ENCODE measurements at places on chromosomes 13 and 19. TPM values are rescaled to one million over a fixed set of nuclear protein-coding genes. Genes with fewer than 3 reads are reported as not detected.

The CEBPA gene
- total RNA-seq = 32.5 TPM

DNA sequence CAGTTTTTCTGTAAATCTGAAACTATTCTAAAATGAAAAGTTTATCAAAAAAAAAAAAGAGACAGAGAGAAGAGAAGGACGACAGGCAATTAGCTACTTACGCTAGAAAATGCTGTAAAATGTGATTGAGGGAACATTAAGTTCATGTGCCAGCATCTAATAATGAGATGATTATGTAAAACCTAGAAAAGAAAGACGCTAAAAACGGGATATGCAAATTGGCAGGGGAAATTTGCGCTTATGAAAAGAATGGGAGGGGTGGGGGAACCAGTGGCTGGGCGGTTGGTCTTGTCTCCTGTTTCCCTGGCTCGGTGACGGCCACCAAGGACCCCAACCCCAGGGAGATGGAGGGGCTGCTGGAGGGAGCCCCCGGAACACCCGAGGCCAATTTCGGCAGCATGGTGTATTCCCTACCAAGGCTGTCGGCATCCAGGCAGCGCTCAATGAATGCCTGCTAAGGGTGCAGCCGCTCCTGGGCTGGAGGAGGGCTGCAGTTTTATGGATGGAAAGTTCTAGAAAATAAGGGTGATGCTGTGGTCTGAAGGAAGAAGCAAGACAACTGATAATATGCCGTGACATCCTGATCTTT lies 34.2 kb downstream of the GNG7 start:
- DNase-seq = no peak

- DNase-seq = no peak
These were observed 774 bp downstream of the CACNG6 start for GRCh38 chr19:53992211-53992610.

- DNase-seq = no peak
These were observed 909.8 kb downstream of the EFNB2 start for GRCh38 chr13:105625691-105626090.

- no peak for DNase-seq
These were observed 1694.8 kb upstream of the PCDH20 start for GRCh38 chr13:63110466-63110865.

DNA sequence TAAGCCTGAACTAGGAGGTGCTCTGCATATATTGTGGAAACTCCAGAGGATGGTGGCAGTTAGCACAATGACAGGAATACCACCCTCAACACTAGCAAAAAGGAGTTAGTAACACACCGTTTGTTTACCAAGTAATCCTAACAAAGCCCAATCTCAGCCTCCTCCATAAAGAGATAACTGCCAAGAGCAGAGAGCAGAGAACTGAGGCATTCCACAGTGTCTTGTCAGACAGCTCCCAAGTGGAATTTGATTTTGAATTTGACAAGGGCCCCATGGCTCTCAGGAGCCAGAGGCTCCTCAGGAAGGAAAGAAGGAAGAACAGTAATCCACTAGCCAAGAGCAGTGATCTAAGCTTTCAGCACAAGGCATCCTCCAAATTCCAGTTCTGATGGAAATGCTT lies 298.6 kb downstream of the DCLK1 start:
- DNase-seq = no peak

Measured in esophagus squamous epithelium (tissue), 5 donors.